ENCODE measurements at places on chromosomes 11 and 22.

DNA sequence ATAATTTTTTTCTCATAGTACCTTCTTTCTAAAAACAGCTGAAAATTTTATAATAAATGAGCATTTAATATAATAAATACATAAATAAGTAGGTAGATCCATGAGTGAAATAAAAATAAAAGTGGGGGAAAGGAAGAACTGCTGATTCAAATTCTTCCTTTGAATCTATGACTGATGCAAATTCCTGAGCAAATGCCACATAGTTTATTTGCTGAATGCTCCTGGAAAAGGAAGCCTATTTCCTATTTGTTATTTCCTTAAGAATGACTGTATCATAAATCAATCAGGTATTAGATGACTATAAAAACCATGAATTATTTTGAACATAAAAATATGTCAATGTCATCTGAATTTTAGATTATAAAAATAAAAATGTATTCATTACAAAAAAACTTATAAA is 16.6 kb downstream of the BTBD10 start:
- DNase-seq = no peak

DNA sequence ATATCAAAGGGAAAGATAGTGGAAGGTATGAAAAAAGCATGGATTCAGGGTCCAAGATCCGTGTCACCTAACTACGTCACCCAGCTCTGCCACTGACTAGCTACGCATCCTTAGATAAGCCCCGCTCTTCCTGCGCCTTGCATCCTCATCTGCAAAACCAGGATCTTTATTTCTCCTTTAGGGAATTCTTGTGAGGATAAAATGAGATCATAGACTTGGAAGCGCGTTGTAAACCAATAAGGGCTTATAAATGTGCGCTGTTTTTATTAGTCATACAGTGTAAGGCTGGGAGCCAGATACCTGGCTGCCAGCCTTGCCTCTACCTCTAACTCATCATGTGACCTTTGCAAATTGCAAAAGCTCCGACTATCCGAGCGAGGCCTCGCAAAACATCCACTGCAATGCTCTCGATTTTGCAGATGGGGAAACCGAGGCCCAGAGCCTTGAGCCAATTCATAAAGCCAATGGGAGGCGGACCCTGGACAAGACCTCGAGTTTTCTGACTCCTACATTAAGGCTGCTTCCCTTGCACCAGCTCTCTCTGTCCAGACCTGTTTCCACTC is 753 bp downstream of the PRPF19 start:
- DNase-seq = peak; percentile 53

DNA sequence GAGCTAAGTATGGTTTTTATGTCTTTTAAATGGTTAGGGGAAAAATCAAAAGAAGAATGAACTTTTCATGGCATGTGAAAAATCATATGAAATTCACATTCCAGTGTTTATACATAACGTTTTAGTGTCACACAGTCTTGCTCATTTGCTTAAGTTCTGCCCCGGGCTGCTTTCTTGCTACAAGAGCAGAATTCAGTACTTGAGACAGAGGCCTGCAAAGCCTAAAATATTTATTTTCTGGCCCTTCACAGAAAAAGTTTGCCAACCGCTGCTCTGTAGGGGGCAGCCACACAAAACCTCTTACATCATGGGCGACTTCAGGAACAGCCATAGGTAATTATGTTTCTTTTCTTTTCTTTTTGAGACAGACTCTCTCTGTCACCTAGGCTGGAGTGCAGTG is 1.0 kb upstream of the ATG2A start:
- peak; percentile 67 for DNase-seq

DNA sequence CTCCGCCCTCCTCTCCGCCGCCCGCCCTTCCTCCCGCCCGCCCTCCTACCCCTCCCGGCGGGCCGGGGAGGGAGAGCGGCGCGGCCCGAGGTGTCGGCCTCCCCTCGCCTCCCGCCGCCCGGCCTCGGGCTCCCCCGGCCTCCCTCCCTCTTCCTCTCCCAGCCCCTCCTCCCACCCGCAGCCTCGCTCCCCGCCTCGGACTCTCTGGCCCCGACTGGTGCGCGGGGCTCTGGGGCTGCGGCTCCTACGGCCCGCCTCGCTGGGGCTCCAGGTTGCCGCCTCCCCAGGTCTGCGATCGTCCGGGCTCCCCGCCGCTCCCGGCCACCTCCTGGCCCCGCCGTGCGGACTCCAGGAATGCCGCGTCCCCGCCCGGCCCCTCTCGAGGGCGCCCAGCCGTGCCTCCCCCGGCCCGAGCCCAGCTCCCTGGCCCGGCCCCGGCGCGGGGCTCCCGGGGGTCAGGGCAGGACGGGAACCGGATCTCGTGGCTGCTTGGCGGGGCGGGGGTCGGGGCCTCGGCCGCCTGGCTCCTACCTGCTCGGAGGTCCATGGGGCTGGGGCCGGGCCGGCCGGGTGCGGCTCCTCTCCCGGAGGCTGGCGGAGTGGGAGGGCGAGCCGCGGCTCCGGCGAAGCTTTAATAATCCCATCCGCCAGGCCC is at the start of gene CLCF1:
TSS of gene CLCF1 (minus strand) at position 606 of the 655 bp plus-strand sequence. CDS start at position 547, 59 bp downstream.
- DNase-seq = peak; percentile 89

DNA sequence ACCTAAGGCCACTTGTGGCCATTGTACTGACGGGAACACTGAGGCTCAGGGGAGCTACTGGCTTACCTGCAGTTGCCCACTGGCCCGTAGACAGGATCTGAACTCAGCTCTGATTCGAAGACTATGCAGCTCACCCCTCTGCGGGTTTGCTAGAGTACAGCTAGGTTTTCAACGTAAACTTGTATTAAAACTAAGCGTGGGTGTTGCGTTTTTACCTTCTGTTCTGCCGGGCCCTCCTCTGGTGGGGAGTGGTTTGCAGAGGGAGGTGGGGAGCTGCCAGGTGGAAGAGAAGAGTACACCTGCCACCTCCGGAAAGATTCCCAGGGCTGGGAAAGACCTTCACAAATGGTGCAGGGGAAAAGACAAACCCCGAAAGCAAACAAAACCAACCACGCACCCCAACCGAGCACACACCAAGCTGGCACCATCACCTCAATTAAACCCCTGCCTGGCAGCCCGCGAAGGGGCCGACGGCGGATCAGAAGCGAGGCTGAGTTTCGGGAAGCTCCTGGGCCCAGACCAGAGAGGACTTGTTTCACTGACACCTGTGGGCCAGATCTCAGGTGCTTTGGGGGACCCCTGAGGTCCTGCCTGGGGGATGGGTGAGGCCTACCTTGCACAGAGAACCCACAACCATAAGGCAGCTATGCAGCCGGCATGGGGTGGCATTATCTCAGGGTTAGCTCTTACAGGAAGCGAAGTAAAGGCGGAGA is 37.7 kb downstream of the SHISAL1 start:
- no peak for DNase-seq

All from hepatocyte (in vitro differentiated cells).